ENCODE measurements at places on chromosomes 2 and 18. TPM values are rescaled to one million over a fixed set of nuclear protein-coding genes. Genes with fewer than 3 reads are reported as not detected.

DNA sequence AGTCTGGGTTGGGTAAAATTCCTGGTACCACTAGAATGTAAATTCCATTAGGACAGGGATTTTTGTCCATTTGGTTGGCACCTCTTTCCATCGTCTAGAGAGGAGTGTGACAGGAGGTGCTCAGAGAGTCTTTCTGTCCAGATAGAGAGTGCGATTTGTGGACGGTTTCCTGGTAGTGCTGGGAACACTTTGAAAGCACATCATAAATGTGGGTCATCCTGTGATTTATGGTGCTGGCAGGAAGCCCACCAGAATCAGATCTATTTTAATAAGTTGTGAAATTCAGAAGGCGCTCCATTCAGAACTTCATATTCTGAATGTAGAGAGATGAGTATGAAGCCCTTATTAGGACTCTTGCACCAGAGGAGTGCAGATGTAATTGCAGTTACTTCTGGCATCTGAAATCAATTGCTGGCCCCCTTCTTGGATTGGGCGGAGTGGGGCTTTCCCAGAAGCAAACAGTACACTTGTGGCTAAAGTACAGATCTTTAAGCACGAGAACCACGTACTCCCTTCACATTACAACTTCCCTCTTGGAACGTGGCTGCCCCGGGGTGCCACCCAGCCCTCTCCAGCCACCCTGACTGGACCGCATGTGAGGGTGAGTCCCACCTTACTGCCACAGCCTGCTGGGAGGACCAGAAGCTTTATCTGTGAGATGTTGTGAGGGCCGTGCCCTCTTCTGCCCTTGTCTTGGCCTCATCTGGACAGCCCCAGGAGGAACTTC is 243.2 kb downstream of the MYO3B start:
- DNase-seq, result no peak

- no peak for DNase-seq
These were observed 7.0 kb downstream of the NDUFV2 start for GRCh38 chr18:9109523-9109922.

- DNase-seq, result no peak
These were observed 39.8 kb upstream of the PCBP1 start for GRCh38 chr2:70047451-70047850.

GRCh38 chr2:72678024-72678423 is 147.8 kb downstream of the EXOC6B start:
- no peak for DNase-seq

GRCh38 chr2:170218456-170218855 is 40.5 kb downstream of the MYO3B start:
- DNase-seq, result no peak

The POTEJ gene
- total RNA-seq, result not detected

The CDKL4 gene
- not detected for total RNA-seq

The CCDC68 gene
- total RNA-seq, result 1.1 TPM
